Stimulated activated CD4-positive, alpha-beta T cell treated with anti-CD3 and anti-CD28 coated beads, TNF-alpha, amount 100 ng/mL, for 24 hours (primary cell): ENCODE measurements at places on chromosomes 4 and X.

GRCh38 chr4:125096662-125097061 lies 218.1 kb upstream of the FAT4 start:
- no peak for DNase-seq

GRCh38 chrX:133749951-133750350 lies 235.4 kb downstream of the GPC3 start:
- DNase-seq, result no peak

GRCh38 chr4:119834906-119835612 lies 206.5 kb upstream of the PDE5A start:
- no peak for DNase-seq

GRCh38 chr4:70712604-70713452 lies 8.9 kb upstream of the RUFY3 start:
- no peak for DNase-seq

DNA sequence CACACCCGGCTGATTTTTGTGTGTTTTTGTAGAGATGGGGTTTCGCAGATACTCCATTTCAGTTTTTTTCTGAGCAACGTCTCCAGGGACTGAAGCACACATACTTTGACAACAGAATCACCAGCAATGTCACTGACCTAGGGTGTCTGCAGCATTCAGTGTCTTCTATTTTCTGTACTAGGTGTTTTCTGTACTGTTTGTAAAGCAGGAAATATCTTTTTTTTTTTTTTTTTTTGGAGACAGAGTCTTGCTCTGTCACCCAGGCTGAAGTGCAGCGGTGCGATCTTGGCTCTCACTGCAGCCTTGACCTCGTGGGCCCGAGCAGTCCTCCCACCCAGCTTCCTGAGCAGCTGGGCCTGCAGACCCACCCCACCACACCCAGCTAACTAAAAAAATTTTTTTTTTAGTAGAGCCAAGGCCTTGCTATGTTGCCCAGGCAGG lies 8.9 kb downstream of the ADD1 start:
- no peak for DNase-seq

- DNase-seq, result no peak
These were observed 40.3 kb downstream of the ATP11C start for GRCh38 chrX:139892512-139892911.

GRCh38 chr4:68617003-68617698 lies 41.0 kb upstream of the UGT2B17 start:
- DNase-seq, result no peak

GRCh38 chr4:3869661-3870566 lies 103.7 kb downstream of the ADRA2C start:
- no peak for DNase-seq

DNA sequence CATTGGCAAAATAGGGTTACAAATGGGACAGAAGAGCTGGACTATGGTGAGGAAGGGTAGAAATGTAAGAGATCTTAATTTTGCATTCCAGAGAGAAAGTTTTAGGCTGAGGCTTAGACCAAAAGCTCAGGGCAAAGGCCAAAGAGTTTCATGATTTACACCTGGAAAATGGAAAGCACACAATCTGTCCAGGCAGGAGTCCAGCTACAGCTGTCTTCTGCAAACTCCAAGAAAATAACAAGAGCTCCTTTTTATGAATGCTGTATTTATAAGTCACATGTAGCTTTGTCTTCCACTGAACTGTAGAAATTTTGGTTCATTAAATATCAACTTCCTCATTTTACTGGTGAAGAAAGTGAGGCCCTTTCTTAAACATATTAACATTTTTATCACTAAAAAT lies 288.0 kb upstream of the ATOH1 start:
- no peak for DNase-seq

DNA sequence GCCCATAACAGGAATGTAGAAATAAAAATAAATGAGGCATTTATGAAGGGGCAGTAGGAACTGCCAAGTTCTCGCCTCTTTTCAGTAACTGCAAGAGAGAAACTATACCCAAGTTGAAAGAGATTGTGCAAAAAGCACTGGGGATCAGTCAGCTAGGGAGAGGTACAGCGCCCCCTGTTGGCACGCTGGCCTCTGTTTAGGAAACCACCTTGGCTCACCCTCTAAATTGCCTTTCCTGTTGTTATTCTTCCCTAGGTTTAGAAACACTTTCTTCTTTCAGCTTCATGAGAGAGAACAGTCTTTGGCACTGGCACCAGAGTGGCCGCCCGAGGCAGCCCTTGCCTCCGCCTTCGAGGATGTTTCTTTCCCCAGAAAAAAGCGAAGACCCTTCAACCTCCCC lies 348.5 kb downstream of the MID1IP1 start:
- peak; percentile 32 for DNase-seq
